ENCODE measurements at places on chromosomes 7 and 10. TPM values are rescaled to one million over a fixed set of nuclear protein-coding genes. Genes with fewer than 3 reads are reported as not detected.

Gene BTBD16
- not detected for total RNA-seq

Gene CALCR
- total RNA-seq: not detected

Gene SCART1
- total RNA-seq: 3.7 TPM

DNA sequence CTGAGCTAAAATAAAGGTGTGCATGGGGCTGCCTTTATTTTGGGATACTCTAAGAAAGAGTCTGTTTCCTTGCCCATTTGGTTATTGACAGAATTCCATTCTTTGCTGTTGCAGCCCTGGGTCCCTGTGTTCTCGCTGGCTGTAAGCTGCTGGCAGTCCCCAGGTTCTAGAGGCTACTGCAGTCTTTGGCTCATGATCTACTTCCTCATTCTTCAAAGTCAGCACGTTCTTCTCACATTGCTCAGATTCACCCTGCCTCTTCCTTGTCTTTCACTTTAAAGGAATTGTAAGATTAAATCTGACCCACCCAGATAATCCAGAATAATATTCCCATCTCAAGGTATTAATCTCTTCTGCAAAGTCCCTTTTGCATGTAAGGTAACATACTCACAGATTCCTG is 620.3 kb downstream of the CCSER2 start:
- H3K27me3 ChIP-seq: no peaks in the 10 kb centered on the region
- DNase-seq: no peak
- H3K4me1 ChIP-seq: no peaks in the 10 kb centered on the region
- H3K36me3 ChIP-seq: no peaks in the 10 kb centered on the region

Gene NME8
- not detected for total RNA-seq

DNA sequence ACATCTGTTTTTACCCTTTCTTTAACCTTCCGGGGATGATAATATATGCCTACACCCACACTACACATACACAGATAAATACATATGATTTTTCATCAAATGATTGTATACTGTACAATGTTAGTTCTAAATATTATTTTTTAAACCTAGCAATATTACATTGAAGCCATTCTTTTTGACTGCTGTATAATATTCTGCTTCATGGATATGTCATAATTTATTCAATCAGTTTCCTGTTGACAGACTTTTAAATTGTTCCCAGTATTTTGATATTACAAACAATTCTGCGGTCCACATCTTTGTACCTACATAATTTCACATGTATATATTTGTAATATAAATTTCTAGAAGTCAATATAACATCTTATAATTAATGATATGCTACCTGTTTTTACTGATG is 59.0 kb upstream of the ITGB1 start:
- H3K27me3 ChIP-seq: peaks cover 1% of the 10 kb centered on the region
- no peaks in the 10 kb centered on the region for H3K36me3 ChIP-seq
- H3K4me3 ChIP-seq: no peak overlapping the region
- peaks cover 2% of the 10 kb centered on the region for H3K4me1 ChIP-seq

Measured in activated CD4-positive, alpha-beta T cell treated with anti-CD3 and anti-CD28 coated beads, Interleukin-2, amount 10 ng/mL, durations not matched to agents 7 days and 5 days (primary cell).